ENCODE measurements at places on chromosomes 16 and 17.

GRCh38 chr17:64767269-64767997, 105.3 kb upstream of the SMURF2 start:
- no peak for DNase-seq

GRCh38 chr16:89319886-89320781, 102.6 kb downstream of the ZNF778 start:
- DNase-seq, result no peak

DNA sequence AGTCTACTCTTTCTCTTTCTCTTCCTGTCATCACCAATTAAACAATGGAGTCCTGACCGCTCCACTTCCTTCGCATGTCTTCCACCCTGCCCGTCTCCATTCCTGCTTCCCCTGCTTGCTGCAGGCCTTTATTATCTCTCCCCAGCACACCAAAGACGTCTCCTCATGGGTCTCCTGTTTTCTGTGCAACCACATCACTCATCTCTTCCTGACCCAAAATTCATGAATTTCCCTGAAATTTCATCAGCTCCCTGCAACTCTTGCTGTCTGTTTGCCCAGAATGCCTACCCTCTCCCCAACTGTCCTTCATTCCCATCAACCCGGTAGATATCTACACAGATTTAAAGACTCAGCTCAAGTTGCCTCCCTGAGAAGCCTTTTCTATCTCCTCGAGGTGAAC, 76.7 kb upstream of the ALOX12 start:
- no peak for DNase-seq

DNA sequence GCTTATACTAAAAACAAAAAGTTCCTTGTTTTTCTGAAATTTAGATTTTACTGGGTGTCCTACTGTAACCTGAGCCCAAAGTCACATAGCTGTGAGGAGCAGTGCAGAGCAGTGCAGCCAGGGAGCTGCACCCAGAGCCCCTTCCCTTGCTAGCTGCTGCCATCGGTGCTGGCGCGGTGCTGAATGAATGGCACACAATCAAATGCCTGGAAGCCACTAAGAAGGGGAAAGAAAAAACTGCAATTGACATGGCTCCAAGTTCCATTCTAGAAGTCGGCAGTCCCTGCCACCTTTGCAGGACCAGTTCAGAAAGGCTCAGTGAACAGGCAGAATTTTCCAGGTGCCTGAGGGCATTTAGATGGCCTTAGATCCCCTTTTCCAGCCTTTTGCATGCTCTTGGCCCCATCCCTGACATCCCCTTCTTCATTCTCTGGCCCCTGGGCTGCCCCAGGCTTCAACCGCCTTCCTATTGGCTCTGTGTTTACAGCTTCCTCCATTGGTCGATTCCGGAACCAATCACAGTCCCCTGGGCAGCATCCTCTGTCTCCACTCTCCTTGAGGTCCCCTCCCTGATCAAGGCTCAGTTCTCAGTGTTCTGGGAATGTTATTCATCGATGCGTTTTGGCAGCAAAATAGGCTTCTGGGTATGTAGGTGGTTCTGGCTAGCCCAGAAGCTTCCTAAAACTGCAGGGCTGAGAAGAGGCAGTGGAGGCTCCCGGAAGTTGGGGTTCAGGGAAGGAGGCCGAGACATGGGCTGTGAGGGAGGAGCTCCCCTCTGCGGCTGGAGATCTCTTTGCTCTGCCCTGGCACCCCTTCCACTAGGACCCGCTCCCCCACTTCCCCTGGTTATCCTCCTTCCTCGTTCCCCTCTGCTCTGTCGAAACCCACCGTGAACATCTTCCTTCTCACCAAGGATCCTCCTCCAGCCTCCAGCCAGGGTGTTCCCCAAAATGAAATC, 37.9 kb downstream of the ATP2C2 start:
- DNase-seq, result peak; percentile 81

- DNase-seq, result no peak
Observed at GRCh38 chr17:37274461-37274860, 101.3 kb upstream of the C17orf78 start.

DNA sequence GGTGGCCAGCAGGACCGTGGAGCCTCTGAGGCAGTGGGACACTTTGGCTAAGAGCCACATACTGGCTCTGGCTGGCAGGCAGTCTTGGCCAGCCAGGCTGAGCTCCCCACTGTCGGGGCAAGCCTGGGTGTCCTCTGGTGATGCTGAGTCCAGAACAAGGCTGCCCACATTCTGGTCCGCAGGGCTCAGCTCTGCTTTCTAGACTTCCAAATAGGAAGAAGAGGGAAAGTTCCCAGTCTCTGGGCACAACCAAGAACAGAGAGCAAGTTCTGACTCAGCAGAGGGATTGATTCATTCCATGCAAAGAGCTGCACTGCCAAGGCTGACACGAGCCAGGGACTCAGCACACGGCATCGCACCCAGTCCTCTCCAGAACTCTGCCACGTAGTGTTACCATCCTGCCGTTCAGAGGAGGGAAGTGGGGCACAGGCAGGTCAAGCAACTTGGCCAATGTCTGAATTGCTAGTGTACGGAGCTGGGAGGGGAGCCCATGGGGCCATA, 58.9 kb downstream of the NOS2 start:
- no peak for DNase-seq

- no peak for DNase-seq
Observed at GRCh38 chr17:81599719-81600486, 37.0 kb downstream of the NPLOC4 start.

DNA sequence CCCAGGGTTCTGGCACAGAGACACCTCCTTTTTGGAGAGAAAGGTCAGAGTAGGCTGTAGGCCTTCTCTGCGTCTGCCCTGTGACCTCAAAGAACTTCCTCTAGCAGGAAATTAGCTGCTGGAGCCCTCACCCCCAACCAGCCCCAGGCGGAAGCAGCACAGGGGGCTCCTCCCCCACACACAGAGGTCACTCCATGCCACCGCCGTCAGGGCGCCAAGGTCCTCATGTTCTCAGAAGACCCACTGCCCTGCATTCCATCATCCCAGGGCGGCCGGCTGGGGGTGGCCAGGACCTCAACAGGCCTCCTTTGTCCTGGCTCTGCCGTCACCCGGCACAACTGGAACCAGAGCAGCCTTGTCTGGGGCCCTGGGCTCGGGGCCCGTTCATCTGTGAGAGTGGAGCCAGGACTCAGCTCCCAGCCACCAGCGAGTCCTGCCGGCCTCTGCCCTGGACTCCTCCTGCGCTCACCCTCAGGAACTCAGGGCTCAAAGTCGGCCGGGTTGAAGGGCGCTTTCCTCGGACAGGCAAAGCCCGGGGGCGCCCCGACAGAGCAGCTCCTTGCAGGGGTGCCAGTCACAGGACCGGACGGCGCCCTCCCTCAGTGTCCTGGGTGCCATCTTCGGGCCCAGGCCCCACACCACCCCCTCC, 1.2 kb downstream of the TMC6 start:
- DNase-seq, result peak; percentile 98

DNA sequence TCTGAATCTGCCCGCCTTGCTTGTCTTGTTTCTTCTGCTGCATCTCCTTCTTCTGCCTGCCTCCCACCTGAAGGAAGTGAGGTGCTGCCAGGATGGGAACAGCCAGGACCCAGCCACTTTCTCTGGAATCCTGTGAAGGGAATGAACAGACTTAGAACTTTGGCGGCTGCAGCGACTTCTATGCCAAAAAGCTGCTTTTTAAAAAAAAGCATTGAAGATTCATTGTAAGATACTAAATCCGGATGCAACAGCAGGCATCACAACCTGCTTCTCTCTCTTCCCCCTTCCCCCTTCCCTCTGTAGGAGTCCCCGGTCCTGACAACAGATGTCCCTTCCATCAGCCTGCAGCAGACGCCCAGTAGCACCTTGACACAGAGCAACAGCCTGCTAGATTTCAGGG, 176.3 kb downstream of the HS3ST4 start:
- DNase-seq, result peak; percentile 32

DNA sequence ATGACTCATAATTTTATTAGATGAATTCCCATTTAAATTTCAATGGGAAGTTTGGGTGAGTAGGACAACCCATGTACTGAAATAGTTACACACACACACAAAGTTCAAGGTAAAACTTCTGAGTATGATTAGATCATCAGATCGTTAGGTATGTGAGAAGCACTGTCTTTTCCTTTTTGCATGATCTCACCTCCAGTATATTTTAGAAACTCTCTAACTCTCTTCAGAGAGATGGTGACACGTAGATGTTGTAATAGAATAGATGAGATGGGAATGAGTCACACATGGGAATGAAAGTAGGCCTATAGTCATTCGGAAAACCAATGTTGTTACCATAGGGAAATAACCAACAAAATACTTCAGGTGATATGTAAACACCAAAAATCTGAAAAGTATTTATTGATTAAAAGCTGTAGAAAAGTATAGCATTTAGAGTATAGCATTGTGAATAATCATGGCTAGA, 22.2 kb downstream of the KRT23 start:
- DNase-seq, result no peak

GRCh38 chr17:65246252-65246651, 109.1 kb downstream of the RGS9 start:
- no peak for DNase-seq

DNA sequence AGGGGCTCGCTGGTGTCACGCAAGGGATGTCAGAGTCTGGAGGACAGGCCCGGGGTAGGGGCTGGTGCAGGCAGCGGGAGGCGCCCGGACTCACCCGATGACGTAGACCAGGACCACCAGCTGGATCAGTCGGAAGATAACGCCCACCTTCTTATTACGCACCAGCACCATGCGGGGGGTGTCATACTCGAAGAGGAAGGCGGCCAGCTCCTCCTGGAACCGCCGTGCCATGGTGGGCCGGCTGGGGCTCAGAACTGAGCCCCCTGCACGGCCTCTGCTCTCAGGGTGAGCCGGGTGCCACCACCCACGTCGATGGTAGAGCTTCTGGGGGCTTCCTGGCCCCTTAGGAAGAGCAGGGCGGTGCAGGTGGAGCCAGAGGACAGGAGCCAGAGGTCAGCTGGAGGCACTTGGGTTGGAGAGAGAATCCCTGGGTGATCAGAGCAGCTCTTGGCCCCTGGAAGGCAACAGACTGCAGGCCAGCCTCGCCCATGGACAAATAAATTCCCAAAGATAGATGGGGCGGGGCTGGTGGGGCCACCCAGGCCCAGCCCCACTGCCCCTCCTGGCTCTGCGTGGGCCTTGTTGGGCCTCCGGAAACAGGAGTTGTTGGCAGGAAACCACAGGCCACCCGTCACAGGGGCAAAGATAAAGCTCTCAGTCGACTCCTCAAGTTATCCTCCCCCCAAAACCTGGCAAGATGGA, at the start of gene P2RX1:
P2RX1 (minus strand) TSS at position 471 of the 702 bp plus-strand sequence; CDS start at position 231, 240 bp downstream.
- no peak for DNase-seq

GRCh38 chr17:8430966-8431365, 4.7 kb upstream of the NDEL1 start:
- no peak for DNase-seq

DNA sequence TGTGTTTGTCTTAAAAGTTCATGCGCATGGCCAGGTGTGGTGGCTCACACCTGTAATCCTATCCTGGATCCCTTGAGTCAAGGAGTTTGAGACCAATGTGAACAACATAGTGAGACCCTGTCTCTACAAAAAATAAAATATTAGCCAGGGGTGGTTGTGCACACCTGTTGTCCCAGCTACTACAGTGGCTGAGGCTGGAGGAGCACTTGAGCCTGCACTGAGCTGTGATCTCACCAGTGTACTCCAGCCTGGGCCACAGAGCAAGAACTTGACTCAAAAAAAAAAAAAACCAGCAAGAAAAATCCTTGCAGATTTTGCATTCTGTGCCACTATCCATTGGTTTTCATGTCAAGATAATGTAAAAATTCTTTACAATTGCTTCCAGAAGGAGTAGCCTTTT, 8.2 kb downstream of the KSR1 start:
- DNase-seq, result no peak

DNA sequence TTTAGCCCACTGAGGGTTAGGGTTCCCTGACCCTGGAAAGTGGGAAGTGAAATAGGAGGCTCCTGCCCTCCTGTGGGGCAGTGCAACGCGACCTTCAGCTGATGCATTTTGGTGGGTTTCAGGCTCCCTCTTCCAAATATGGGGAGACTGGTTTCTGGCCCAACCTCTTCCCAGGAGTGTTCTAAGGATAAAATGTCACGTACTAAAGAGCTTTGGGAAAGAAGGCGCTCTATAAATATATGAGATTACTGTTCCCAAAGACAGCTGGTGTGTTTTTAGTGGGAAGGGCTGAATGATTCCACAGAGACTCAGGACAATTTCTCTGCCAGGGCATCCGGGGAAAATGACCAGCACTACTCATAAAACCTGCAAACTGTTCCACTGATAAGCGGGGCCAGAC, 9.8 kb downstream of the SLC35B1 start:
- DNase-seq, result no peak

DNA sequence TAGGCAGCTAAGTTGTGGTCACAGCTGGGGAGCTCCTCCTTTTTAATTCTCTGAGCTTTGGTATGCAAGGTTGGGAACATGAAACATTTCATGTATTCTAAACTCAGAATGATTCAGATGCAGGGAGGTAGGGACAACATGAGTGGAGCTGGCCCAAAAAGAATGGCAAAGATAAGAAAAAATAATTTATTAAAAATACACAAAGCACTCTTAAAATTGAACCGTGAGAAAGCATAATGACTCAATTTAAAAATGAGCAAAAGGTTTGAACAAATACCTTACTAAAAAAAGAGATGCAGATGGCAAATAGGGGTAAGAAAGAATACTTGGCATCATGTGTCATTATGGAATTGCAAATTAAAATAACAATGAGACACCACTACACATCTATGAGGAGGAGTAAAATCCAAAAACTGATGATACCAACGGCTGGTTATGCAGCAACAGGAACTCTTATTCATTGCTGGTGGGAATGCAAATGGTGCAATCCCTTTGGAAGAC, 175.6 kb upstream of the IRX3 start:
- DNase-seq, result no peak

- no peak for DNase-seq
Observed at GRCh38 chr16:19517424-19518089, 4.3 kb downstream of the GDE1 start.

GRCh38 chr16:86533767-86534351, 21.2 kb downstream of the MTHFSD start:
- no peak for DNase-seq

DNA sequence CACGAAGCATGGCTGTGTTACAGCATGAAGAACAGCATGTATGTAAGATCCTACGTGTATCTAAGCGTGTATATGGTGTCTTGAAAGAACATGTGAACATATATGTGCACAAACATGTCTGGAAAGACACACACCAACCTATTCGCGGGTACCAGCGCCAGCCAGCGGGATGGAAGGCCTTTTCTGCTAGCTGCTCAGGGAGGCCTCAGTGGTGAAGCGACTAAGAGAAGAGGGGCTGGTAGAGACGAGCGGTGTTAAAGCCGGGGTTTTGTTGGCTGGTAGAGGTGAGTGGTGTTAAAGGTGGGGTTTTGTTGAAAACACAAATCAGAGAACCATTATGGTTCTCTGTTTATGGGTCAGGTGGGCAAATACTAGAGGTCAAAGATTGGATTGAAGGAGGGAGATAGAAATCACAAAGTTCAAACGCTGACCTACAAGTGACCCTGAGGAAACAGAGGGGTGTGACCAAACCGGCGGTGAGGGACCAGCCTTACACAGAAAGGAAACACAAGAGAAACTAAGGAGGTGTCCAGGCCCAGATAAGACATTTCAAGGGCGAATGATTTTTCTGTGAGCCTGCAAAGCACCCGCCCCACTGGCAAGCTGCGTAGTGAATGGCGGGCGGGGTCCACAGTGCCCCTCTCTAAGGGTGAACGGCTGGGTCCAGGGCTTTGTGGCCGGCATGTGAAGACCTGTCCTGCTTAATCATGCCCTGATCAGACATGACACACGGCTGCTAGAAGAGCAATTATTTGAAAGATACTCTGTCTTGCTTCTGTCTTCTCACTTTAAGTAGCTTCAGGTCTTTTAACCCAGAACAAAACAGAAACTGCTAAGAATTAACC, 8.1 kb downstream of the ZCCHC14 start:
- no peak for DNase-seq

All from posterior cingulate gyrus (tissue), 11 donors.